Stimulated activated CD8-positive, alpha-beta memory T cell treated with anti-CD3 and anti-CD28 coated beads, Interleukin-15, amount 100 ng/mL, for 1 hour (primary cell): ENCODE measurements at places on chromosomes 7 and 10.

- no peak for DNase-seq
These were observed 95.3 kb upstream of the DNAJB12 start for GRCh38 chr10:72449941-72450441.

- no peak for DNase-seq
These were observed 31.5 kb upstream of the KMT2E start for GRCh38 chr7:104982308-104983075.

DNA sequence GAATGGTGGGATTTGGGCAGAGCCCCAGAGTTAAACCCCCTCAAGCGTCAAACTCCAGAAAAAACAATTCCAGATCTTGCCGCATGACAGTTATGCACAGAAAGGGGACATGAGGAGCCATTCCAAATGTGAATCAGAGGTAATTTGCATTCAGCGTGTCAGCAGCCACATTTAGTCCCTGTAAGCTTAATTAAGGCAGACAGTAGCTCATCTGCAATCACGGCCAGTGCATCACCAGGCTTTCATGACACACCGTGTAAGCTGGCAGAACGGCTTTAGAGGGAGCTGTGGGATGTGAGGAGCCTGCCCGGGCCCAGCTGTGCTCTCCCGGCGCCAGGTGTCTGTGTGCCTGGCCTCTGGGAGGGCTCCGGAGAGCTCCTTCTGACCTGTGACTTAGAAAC, 18.7 kb upstream of the PRKAG2 start:
- no peak for DNase-seq

DNA sequence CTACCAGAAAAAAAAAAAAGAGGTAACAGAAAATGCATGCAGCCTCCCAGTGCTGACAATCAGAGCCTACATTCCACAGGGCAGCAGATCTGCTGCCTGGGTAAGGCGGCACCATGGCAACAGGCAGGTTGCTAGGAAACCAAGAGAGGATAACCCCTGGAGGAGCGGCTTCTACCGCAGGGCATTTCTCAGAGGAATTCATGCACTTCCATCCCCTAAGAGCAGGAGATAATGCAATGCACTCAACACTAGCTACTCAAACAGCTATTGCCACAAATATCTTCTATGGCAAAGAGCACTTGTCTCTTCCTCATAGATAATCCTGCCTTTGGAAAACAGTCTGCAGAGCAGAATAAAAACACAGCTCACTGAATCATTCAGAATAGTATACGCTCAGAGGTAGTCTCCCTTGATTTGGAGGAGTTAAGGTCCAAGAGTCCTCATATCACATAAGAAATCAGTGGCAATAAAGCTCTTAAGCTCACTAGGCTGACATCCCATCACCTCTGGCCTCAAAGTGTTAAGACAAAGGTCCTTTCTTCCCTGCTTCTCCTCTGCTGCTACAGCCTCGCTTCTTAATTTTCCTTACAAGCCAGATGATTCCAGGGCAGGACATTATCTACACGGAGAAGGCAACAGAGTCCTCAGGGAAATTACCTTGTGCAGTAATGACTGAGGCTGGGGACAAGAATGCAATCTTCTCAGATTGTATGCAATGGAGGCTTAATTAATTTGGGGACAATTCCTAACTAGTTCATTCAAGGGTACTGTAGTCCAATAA, 10.7 kb downstream of the PSAP start:
- DNase-seq, result no peak

GRCh38 chr7:92955081-92955480, 118.7 kb upstream of the CDK6 start:
- no peak for DNase-seq

- DNase-seq, result no peak
These were observed 125.6 kb upstream of the STEAP4 start for GRCh38 chr7:88432301-88432700.

GRCh38 chr7:129370812-129371211, 63.4 kb upstream of the STRIP2 start:
- no peak for DNase-seq

- no peak for DNase-seq
These were observed 256.7 kb downstream of the AGMO start for GRCh38 chr7:15305002-15305600.

- DNase-seq, result no peak
These were observed 168.0 kb upstream of the AHR start for GRCh38 chr7:17130281-17131059.

GRCh38 chr10:50512743-50513416, 110.9 kb downstream of the SGMS1 start:
- no peak for DNase-seq

DNA sequence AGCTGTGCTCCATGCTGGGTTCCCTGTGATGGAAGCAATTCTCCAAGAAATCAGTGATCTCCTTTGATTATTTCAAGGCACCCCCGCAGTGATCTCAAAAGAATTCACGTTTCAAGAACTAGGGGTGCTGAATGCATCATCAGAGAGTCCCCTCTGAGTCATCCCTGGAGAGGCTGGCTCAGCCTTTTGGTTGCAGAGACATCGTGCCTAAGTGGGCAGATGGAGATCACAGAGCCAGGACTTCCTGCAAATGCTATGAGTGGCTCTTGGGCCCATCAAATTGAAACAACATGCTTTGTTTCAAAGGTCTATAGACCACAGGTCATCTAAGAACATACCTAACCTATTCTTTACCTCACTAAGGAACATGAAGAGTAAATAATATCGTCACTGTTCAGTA, 41.5 kb upstream of the PLEKHA1 start:
- DNase-seq, result no peak

- DNase-seq, result no peak
These were observed 16.8 kb upstream of the MYPN start for GRCh38 chr10:68092512-68092911.

DNA sequence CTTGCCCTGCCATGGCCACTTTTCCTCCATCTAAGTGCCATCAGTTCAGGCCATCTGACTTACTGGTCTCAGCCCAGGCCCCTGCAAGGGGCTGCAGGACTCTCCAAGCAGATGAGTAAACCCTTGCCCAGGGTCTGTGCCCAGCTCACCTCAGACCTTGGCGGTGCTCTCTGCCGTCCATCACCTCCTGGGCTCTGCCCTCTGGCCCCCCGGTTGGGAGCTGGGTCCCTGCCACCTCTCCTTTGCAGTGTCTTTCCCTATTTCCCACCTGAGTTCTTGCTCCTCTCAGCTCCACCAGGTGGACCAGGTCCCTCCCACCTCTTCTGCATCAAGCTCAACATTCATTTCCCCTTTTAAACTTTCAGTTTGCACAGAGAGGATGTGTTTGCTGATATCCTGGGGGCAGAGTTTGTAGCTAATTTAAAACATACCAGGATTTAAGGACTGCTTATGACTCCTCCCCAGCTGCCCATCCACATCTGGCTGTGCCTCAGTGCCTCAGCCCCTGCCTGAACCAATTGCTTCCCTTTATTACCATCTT, 135.5 kb downstream of the SLIT1 start:
- DNase-seq, result no peak

DNA sequence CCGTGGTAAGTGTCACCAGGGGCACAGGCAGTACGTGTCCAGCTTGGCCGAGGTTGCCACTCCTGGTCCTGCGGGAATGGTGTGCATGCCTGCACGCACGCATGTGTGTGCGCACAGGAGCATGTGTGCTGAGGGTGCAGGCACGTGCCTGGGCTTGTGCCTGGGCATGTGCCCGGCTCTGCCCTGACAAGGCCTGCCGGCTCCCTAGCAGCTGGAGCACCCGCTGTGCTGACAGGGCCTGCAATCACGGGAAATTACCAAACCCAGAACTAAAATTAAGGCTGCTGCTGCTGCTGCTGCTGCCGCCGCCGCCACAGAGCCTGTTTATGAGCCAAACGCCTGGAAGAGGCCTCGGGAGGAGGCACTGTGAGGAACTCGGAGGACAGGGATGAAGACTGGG, 28.7 kb downstream of the GHRHR start:
- no peak for DNase-seq

DNA sequence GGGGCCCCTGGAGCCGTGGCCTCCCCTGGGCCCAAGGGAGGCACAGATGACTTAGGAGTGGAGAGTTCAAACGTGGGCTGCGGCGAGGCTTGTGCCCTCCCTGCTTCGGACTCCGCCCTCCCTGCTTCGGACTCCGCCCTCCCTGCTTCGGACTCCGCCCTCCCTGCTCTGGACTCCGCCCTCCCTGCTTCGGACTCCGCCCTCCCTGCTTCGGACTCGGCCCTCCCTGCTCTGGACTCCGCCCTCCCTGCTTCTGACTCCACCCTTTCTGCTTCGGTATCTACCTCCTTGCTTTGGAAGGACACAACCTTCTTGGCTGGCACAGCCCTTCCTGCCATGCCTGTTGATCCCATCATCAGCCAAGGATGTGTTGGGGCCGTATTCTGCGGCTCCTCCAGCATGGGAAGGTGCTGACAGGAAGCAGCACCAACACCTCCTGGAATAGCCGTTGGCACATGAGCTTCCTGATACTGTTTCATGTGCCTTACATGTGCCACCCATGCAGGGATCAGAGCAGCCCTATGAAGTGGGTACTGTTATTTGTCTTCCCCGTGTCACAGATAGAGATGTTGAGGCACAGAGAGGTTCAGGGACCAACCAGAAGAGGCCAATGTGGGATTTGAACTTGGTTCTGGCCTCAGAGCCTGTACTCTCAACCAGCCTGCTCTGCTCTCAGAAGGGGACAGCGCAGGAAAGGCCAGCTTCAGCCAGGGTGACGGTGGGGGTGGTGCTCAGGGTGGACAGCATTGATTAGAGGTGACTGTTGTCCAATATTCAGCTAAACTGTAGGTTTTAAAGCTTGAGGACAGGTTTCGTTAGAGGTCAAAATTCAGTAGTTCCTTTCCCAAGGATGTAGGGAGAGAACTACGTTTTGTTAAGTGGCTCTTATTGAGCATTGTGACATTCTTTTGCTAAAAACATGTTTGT, 114.5 kb downstream of the NKX6-2 start:
- no peak for DNase-seq

DNA sequence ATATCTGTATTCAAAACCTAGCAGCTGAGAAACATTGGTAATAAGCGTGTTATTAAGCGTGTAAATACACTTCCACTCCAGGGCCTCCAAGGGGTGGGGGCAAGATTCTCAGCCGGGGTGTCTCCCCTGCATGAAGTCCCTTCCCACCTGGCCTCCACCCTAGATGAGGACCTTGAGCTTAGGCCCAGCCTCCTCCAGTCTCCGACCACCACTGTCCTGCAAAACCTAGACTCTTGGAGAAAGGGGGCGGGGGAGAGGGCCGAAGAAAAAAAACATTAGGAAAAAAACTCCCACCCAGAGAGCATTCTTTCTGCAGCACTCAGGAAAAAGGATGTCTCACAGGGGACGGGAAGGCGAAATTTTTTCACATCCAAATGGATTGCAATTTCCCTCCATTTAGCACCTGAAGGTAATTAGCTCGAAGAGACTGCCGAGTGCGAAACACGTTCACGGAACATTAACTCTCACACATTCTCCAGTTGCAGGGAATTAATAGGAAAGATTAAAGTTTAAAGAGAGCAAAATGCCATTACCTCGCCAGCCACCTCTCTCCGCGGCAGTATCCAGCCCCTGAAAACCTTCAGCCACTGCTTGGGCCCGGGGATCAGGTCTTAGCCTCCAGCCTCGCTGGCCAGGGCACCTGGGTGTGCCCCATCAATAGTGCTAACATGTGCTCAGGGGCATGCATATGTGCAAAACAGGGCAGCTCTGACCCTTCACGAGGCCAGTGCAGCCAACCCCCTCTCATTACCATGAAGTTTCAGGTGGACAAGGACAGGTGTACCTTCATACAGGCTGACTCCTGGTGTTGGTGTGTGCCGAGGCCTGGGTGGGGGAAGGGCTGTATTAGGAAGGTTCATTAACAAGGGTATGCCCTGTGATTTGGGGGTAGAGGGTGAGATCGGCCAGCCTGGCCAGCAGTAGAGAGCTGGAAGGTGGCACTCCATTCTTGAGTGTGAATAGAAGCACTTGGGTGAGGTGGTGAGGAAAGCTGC, 77.2 kb downstream of the HIF1AN start:
- no peak for DNase-seq

DNA sequence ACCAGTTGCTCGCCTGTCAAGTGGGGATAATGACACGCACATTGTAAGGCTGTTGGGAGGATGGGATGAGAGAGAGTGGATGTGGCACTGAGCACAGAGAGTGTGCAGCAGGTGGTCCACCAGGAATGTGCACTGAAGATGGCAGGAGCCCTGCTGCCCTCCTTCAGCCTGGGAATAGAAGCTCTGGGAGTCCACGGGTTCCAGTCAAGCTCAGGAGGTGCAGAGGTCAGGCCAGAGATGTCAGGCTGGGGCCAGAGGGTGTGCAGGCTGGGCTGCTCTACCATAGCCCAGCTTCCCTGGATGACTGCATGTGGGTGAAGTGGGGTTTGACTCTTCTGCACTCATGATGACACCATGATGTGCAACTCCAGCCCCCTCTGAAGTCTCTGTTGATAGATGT, 58.7 kb downstream of the C10orf120 start:
- no peak for DNase-seq

GRCh38 chr10:55801353-55801661, 559.8 kb downstream of the ZWINT start:
- DNase-seq, result no peak

- DNase-seq, result no peak
These were observed 66.8 kb downstream of the CD36 start for GRCh38 chr7:80705130-80705781.

GRCh38 chr10:113995201-113995600, 48.5 kb upstream of the ADRB1 start:
- DNase-seq, result no peak

- no peak for DNase-seq
These were observed 20.9 kb downstream of the EBF3 start for GRCh38 chr10:129942936-129943715.

- DNase-seq, result no peak
These were observed 8.3 kb downstream of the MDFIC start for GRCh38 chr7:114930107-114930661.

GRCh38 chr10:34029455-34029854, 695.0 kb upstream of the NRP1 start:
- DNase-seq, result no peak

- no peak for DNase-seq
These were observed 771 bp upstream of the ADIRF start for GRCh38 chr10:86967481-86967941.

DNA sequence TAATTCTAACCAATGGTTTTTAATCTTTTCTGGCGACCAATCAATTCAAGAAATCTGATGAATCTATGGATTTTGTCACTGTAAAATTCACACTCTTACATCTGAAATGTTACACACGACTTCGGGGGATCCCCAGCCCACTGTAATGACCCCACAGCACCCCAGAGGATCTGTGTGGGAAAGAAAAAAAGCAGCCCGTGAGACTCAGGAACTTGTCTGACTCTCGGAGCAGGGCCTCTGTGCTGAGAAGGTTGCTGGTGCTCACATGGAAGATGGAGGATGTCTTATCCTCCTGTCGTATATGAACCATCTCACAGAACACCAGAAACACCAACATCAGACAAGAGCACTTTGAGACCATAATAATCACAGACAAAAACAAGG, 228.4 kb upstream of the INHBA start:
- no peak for DNase-seq

DNA sequence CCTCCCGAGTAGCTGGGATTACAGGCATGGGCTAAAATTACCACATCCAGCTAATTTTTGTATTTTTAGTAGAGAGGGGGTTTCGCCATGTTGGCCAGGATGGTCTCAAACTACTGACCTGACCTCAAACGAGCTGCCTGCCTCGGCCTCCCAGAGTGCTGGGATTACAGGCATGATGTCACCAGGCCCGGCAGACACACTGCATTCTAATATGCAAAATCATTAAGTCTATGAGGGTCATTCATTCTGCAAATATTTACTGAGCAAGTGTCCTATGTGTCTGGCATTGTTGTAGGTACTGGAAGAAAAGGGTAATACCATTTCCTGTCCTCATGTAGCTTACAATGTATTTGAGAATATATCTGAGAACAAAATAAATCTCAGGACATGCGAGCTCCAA, 2.7 kb downstream of the PUS7 start:
- no peak for DNase-seq
